ENCODE measurements at places on chromosomes 7 and 10. TPM values are rescaled to one million over a fixed set of nuclear protein-coding genes. Genes with fewer than 3 reads are reported as not detected.

DNA sequence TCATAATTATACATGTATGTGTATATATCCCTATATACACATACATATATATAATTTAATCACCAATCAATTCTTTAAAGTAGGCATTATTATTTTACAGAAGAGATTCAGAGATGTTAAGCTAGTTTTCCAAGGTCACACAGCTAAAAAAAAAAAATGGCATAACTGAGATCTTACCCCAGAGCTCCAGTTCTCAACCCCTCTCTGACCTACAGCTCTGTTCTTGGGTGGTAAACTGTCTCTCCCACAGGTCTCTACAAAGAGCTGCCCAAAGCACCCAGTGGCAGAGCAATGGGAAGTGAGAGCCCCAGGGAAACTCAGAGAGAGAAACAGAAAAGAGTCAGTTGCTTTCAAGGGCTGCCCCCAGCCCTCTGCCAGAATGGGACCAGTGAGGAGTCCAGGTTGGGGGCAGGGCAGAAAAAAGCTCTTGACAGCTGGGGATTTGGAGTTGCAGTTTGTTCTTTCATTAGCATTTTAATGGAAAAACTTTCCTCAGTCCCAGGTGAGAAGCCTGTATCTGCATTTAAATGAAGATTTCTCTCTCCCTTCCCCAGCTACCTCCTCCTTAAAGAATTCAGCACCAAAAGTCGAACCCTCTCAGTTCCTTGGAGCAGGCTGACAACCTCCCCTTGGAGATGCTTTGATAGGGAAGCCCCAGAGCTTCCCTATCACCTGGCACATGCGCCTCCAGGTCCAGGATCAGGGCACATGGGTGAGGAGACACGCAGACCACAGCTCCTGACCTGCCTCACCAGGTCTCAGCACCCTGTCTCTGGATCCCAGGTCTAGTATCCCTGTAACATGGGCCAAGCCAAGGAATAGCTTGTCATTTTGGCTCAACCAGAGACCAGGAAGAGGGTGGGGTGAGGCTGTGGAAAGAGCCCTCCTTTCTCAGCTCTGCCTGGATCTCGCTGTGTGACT lies 388.1 kb downstream of the PLXNA4 start:
- no peaks in the 10 kb centered on the region for H3K36me3 ChIP-seq
- H3K27ac ChIP-seq = no peak overlapping the region

DNA sequence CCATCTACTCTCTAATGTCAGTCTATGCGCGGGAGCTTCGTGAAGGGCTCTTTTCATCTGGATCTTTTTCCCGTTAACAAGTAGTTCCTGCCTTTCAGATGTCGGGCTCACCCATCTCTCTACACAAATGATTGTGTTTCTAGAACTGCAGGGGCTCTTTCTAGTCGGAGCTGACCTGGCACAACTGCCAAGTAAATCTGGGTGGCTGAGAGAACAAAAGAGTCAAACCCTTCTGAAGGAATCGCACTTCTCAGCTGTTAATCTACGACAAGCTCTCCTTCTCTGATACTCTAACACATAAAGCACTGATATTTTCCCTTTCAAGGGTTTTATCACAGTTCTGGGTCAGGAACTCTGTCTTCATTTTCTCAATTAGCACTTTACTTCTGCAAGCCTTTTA lies 144.7 kb downstream of the NRP1 start:
- H3K4me3 ChIP-seq = no peak overlapping the region
- no peak overlapping the region for H3K27ac ChIP-seq
- peaks cover 6% of the 10 kb centered on the region for H3K4me1 ChIP-seq

Gene CYP3A7
- not detected for total RNA-seq

DNA sequence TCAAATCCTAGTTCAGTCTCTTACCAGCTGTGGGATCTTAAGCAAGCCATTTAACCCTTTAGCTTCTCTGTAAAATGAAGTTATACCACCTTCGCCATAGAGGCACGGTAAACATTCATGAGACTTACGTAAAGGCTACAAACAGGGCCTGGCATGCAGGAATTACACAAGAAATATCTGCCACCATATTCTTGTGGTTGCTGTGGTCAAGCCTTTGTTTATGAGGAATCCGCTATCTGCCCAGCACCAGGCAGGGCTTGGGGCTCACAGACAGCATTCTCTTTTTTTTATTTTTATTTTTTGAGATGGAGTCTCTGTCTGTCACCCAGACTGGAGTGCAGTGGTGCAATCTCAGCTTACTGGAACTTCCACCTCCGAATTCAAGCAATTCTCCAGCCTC lies 9.9 kb downstream of the AIFM2 start:
- H3K27me3 ChIP-seq = no peaks in the 10 kb centered on the region
- H3K36me3 ChIP-seq = no peaks in the 10 kb centered on the region
- H3K4me3 ChIP-seq = no peak overlapping the region
- no peaks in the 10 kb centered on the region for H3K4me1 ChIP-seq
- DNase-seq = no peak
- H3K27ac ChIP-seq = no peak overlapping the region

DNA sequence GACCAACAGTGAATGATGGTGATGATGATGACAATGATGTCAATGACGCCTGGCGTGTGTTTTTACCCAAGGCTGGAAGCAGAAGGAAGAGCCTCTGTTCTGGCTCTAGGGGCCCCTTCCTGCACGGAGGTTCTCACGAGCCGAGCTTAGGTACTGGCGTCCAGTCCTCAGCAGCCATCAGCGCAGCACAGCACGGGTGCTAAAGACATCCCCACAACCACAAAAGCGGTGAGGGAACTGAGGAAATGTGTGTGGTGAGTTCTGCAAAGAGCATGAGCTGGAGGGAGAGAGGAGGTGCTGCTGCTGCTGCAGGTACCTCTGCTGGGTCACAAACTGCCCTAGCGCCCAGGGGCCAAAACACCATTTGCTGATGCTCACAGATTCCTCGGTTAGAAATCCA lies 81.6 kb downstream of the SFMBT2 start:
- H3K4me3 ChIP-seq = no peak overlapping the region
- no peaks in the 10 kb centered on the region for H3K27me3 ChIP-seq
- H3K36me3 ChIP-seq = no peaks in the 10 kb centered on the region

GRCh38 chr10:132687181-132687892 lies 98.6 kb downstream of the NKX6-2 start:
- no peak for DNase-seq
- no peak overlapping the region for H3K4me3 ChIP-seq
- H3K27ac ChIP-seq = no peak overlapping the region

DNA sequence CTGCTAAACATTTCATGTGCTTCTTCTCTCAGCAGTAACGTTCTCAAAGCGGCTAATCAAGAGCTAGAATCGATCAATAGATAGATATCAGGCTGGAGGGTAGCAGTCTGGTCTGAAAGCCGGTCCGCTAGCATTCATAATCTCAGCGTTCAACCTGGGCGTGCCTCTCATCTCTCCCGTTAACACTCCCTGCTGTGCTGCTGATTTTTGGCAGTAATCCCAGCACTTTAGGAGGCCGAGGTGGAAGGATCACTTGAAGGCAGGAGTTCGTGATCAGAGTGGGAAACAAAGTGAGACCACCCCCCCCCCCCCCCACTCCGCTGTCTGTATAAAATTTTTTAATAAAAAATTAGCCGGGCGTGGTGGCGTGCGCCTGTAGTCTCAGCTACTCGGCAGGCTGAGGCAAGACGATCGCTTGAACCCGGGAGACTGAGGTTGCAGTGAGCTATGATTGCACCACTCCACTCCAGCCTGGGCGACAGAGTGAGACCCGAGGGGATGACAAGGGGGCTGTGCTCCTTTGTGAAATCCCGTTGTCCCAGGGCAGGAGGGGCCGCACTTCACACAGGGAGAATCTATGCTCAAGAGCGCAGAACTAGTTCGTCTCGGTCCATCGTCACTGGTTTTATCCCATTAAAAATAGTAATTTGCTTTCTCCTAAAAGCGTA lies 624 bp upstream of the CEP55 start:
- peaks cover 9% of the 10 kb centered on the region for H3K4me1 ChIP-seq
- H3K4me3 ChIP-seq = peak overlapping the region; percentile 68
- DNase-seq = no peak
- no peaks in the 10 kb centered on the region for H3K27me3 ChIP-seq
- no peak overlapping the region for H3K27ac ChIP-seq

DNA sequence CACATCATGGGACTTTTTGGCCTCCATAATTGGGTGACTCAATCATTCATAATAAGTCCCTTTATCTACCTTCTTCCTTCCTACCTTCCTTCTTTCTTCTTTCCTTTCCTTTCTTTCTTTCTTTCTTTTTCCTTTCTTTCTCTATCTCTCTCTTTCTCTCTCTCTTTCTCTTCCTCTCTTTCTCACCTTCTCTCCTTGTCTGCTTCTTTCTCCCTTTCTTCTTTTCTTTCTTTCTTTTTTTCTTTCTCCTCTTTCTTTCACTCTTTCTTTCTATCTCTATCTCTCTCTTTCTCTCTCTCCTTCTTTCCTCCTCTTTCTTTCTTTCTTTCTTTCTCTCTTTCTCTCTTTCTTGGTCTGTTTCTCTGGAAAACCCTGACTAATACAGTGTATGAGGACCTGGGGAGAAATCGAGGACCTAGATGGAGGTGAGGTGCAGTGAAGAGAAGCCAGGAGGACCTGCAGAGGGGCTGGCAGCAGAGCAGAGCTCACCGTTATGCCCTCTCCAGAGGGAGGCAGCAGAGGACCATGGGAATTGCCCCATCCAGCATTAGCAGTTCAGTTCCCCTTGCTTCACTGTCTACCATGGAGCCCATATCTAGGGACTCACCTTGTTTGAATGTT lies 52.7 kb upstream of the BTRC start:
- H3K4me1 ChIP-seq = no peaks in the 10 kb centered on the region
- H3K36me3 ChIP-seq = no peaks in the 10 kb centered on the region
- no peaks in the 10 kb centered on the region for H3K27me3 ChIP-seq

GRCh38 chr10:92970301-92971070 lies 90.1 kb upstream of the CYP26C1 start:
- no peak overlapping the region for H3K27ac ChIP-seq
- no peaks in the 10 kb centered on the region for H3K36me3 ChIP-seq
- DNase-seq = no peak
- no peak overlapping the region for H3K4me3 ChIP-seq

DNA sequence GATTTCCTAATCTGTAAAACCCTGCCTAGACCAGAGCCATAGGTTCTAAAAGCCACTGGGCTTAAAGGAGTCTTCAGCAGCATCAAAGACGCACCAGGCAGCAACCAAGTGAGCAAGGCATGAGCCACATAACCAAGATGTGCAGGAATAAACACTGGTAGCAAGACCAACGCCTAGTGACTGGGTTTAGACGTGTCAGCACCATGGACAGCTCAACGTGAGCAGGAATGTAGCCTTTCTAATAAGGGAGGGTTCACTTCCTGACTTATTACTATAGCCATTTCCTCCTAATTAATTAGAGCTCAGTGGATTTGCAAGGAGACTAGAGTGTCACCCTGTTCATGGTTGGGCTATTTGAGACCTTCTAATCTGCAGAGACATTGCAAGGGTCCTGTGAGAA lies 223.7 kb downstream of the LHFPL3 start:
- H3K27ac ChIP-seq = no peak overlapping the region
- DNase-seq = peak; percentile 34
- no peaks in the 10 kb centered on the region for H3K36me3 ChIP-seq
- H3K27me3 ChIP-seq = no peaks in the 10 kb centered on the region
- H3K4me1 ChIP-seq = no peaks in the 10 kb centered on the region

Gene GPR22
- total RNA-seq = 54.8 TPM

DNA sequence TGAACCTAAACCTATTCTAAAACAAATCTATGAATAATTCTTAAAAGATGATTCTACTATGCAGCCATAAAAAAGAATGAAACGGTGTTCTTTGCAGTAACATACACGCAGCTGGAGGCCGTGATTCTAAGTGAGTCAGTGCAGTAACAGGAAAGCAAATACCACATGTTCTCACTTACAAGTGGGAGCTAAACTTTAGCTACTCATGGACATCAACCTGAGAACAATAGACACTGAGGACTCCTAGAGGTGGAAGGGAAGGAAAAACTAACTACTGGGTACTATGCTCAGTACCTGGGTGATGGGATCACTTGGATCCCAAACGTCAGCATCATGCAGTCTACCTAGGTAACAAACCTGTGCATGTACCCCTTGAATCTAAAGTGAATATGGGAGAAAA lies 575.0 kb upstream of the MGMT start:
- H3K4me3 ChIP-seq = no peak overlapping the region
- H3K27ac ChIP-seq = no peak overlapping the region
- no peaks in the 10 kb centered on the region for H3K36me3 ChIP-seq
- H3K27me3 ChIP-seq = no peaks in the 10 kb centered on the region
- DNase-seq = no peak
- H3K4me1 ChIP-seq = no peaks in the 10 kb centered on the region

- no peak overlapping the region for H3K27ac ChIP-seq
- H3K4me1 ChIP-seq = no peaks in the 10 kb centered on the region
- H3K27me3 ChIP-seq = no peaks in the 10 kb centered on the region
- no peak for DNase-seq
These were observed 75.4 kb downstream of the WIPF3 start for GRCh38 chr7:29881724-29882123.

Gene ANLN
- 1.5 TPM for total RNA-seq

DNA sequence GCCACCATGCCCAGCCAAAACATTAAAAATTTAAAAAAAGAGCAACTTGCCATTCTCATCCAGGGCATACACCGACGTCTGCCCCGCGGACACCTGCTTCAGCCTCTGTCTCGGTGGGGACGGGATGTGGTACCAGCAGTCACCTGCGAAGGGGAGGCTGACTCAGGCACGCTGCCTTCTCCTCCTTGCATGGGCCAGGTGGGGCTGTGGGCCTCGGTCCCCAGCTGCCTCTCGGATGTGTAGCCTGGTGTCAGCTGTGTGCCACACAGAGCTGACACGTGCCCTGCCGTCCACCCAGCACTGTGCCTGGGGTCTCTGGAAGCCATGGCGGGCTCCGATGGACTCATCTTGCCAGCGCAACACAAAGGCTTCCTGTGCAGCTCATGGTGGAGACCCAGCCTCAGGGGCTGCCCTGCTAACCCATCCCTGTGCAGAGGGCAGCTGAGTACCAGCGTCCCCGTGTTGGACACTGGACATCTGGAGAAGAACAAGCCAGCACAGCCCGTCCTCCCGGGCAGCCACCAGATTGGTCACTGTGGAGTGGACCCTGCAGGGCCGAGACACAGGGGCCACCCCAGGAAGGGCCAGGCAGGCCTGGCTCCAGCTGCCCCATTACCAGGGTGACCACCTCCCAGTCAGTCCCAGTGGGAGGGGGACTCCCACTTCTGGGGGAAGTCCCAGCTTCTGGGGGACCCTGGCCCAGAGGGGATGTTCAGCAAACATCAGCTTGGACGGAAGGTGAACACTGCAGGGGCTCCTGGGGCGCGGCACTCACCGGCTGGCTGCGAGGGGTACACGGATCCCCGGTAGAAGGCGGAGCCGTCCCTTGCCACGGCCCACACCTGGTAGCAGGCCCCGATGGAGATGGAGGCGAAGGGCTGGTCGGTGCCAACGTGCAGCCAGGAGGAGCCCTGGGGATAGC lies 10.6 kb downstream of the BHLHA15 start:
- peaks cover 2% of the 10 kb centered on the region for H3K36me3 ChIP-seq
- no peaks in the 10 kb centered on the region for H3K4me1 ChIP-seq
- no peaks in the 10 kb centered on the region for H3K27me3 ChIP-seq
- no peak overlapping the region for H3K4me3 ChIP-seq
- H3K27ac ChIP-seq = no peak overlapping the region

Gene OLAH
- total RNA-seq = not detected

- H3K27me3 ChIP-seq = no peaks in the 10 kb centered on the region
- no peak for DNase-seq
- H3K4me3 ChIP-seq = no peak overlapping the region
- no peaks in the 10 kb centered on the region for H3K36me3 ChIP-seq
- no peak overlapping the region for H3K27ac ChIP-seq
These were observed 32.5 kb downstream of the LAMB4 start for GRCh38 chr7:108097703-108098102.
